Right ventricle myocardium superior (tissue), 1 donor: ENCODE measurements at places on chromosomes 4 and X.

GRCh38 chr4:99642725-99643489 is 14.7 kb downstream of the C4orf54 start:
- peak; percentile 85 for DNase-seq

DNA sequence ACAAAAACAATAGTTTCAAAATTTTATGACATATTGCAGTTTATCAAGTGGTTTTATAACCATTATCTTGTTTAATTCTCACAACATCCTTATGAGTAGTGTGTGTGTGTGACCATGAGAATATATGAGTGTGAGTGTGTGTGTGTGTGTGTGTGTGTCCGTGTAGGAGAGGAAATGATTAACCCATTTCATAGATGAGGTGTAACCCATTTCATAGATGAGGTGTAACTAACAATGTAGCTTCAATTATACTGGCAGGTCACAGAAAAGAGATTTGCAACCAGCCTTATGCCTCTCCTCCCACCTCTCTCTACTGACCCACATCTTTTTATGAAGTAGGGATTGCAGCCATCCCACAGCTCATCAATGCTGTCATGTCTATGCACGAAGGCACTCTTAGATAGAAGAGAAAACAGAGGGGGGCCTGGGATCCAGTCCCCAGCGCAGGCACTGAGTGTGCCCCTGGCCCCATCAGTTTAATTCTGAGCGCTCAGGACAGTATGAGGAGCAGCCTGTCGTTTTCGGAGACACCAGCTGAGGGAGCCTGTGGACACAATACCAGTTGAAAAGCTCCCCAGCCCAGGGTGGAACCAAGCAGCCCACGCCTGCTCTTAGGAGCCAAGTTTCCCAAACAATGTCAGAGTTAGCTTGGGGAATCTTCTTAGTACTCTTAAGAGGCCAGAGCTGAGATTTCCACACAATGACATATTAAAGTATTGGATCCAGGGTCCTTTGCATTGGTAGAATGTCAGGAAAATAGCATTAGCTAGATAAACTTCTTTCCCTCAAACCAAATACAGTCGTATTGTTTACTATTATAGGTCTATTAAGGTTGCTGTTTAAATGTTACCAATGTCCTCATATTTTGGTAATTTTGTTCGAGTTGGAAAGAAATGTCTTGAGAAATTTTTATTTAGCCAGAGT is 88.6 kb downstream of the PALLD start:
- DNase-seq = peak; percentile 87

DNA sequence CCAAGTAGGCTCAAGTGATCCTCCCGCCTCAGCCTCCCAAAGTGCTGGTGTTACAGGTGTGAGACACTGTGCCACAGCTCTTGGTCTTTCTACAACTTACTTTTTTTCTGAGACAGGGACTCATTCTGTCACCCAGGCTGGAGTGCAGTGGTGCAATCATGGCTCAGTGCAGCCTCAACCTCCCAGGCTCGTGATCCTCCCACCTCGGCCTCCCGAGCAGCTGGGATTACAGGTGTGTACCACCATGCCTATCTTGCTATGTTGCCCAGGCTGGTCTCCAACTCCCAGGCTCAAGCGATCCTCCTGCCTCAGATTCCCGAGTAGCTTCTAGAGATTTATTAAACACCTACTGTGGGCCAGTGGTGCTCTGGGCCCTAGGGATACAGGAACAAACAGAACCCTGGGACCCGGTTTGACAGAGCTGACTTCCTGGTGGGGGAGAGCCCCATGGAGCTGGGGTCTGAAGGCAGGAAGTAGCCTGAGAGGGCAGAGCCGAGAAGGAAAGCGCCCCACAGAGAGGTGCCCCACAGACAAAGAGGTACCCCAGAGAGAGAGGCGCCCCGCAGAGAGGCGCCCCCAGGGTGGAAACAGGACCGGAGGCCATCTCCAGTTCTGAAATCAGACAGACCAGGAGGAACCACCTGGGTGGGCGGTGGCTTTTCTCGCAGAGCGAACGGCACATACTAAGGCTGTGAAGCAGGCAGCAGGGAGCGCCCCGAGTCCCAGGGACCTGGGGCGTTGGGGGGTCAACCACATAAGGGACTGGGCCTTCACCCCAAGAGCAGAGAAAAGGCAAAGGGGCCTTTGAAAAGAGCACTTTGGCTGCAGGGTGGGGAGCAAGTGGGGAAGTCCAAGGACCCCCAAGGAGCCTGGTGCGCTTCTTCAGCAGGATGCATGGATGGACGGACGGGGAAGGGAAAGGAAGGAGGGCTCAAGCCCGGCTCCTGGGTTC is 5.0 kb downstream of the IRAK1 start:
- no peak for DNase-seq

DNA sequence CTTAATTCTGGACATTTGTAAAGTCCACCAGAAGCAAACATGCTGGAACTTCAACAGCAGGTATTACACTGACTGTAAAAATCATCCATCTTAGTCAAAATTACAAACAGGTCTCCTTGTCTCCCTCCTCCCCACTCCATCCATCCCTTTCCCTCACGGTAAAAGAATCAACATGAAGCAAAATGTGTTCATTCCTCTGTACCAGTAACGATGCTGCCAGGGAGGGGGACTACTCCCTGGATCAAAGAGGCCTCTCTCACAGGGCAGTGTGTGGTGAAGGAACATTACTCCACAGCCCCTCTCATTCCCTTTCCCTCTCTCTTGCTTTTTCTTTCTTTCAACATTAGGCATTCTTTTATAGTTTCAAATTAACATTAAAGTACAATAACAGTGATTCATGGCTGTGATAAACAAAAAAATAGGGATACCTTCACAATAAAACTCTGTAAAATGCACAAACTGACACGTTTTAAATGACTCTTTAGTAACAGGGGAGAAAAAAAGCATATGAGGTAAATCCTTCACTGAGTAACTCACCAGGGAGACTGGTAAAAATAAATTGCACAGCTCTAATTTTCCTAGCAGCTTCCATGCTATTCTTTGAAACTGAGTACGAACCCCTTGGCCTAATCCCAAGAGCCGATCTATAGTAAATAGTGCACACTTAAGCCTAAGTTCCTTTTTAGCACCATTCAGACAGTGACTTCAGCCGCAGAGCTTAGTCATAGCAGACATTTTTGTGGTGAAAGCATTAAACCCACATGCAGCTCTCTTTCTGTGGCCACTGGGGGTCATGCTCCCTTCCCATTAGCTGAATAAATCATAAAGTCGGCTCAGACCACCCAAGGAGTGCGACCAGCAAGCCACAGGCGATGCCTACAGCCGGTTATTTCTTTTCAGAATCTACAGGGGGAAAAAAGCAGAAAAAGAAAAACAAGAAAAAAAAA is 215.6 kb upstream of the GYPA start:
- no peak for DNase-seq

DNA sequence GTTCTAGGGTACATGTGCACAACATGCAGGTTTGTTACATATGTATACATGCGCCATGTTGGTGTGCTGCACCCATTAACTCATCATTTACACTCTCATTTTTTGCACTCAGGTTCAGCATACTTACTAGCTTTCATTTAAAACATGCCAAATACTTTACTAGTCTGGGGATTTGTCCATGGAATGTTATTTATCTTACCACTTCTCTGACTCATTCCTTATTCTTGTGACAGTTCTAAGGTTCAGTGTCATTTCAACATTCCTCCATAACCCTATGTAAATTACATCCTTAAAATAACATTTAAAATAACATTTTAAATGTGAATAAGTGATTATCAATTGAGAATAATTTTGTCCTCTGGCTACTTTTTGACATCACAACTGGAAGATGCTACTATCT is 19.5 kb upstream of the SYTL5 start:
- no peak for DNase-seq

DNA sequence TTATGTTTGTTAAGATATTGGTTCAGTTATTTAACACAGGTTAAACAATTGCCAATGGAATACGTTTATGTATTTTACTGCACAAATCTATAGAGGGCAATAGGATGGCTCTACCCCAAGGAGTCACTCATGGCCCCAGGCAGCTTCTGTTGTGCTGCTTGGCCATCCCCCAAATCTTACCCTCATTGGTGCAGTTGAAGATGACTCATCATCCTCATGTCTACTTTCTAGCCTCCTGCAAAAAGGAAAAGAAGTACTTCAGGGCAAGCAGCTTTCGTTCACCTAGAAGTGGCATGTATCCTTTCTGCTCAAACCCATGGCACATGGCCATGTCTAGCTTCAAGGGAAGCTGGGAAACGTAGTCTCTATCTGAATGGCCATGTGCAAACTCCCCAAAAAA is 14.2 kb downstream of the PHOX2B start:
- DNase-seq = no peak

DNA sequence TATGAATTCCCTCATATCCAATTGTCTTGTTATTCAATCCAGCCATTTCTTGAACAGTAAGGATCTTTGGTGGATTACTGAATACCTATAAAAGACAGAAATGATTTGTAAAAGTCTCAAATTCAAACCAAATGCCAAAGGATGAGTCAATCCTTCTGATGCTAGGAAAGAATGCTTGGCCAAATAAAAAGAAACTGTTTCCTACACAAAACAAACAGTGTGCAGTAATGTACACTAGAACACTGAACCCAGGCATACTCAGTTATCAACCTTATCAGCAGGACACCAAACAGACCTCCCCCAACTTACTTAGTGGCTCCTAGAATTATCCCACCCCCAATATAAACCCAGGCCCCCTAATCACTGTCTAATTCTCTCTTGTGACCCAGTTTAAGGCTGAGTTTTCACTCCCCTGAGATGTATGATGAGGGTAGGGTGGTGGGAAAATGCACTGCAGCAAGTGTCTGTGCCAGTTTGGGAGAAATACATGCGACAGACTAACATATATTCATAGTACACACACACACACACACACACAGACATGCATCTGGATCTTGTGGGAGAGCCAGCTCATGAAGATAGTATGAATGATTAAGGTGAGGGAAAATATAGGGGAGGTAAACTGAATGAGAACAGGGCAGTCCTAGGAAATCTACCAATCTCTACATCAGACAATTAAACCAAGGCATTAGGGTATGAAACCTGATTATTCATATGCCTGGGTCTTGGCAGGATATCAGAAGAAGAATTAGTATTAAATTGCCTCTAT is 35.0 kb downstream of the CLDN2 start:
- no peak for DNase-seq

DNA sequence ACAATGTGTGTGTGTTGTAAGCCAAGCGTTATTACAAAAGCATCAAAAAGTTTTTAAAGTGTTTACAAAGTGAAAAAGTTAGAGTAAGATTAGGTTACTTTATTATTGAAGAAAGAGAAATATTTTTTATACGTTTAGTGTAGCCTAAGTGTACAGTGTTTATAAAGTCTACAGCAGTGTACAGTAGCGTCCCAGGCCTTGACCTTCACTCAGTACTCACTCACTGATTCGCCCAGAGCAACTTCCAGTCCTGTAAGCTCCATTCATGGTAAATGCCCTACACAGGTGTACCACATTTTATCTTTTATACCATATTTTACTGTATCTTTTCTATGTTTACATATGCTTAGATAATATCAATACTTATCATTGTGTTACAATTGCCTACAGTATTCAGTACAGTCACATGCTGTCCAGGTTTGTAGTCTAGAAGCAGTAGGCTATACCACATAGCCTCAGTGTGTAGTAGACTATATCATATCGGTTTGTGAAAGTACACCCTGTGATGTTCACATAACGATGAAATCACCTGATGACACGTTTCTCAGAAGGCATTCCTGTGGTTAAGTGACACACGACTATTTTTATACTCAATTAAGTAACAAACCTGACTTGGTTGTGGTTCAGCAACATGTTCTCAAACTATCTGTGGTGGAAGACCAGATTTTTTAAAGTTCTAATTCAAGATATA is 152.0 kb upstream of the EDNRA start:
- DNase-seq = no peak

DNA sequence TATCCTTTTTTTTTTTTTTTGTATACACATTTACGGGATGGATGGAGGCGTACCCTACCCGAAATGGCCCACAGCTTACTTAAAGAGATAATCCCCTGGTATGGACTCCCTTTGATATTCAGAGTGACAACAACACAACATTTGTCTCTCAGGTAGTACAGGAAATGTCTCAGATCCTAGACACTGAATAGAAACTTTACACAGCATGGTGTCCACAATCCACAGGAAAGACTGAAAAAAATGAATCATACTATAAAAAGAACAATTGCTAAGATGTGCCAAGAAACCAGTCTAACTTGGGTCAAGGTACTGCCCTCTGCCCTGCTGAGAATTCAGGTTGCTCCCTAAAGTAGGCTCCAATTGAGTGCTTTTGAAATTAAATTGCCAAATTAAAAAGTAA is 100.8 kb upstream of the LANCL3 start:
- DNase-seq = no peak

DNA sequence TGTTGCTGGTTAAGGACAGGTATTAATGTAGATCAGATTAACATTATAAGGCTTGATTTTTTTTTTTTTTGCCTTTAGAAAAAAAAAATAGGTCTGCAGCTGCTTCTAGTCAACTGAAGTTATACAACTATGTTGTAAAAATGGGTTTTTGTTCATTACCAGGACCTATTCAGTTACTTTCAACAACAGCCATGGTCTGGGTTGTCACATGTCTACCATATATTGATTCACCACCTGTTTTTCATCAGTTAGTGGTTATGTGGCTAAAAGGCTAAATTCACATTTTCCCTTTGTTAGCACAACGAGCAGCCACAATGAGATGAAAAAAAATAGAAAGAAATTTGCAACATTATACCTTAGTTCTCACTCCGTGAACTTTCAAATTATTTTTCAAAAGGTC is 45.5 kb downstream of the GLRB start:
- DNase-seq = no peak

GRCh38 chr4:184346682-184347081 is 127.7 kb downstream of the IRF2 start:
- no peak for DNase-seq

- DNase-seq = no peak
Observed at GRCh38 chr4:180641495-180641894, 1601.7 kb upstream of the TENM3 start.

- DNase-seq = no peak
Observed at GRCh38 chr4:144300616-144301015, 160.1 kb upstream of the GYPA start.

GRCh38 chrX:41602816-41603345 is 85.9 kb upstream of the GPR34 start:
- DNase-seq = no peak

GRCh38 chr4:69147334-69147733 is 51.1 kb downstream of the UGT2B7 start:
- no peak for DNase-seq

- no peak for DNase-seq
Observed at GRCh38 chr4:163624727-163625126, 130.2 kb downstream of the TMA16 start.

- peak; percentile 45 for DNase-seq
Observed at GRCh38 chrX:41293269-41293668, 40.7 kb upstream of the DDX3X start.
